Transverse colon (tissue), 4 donors: ENCODE measurements at places on chromosomes 4 and X. TPM values are rescaled to one million over a fixed set of nuclear protein-coding genes. Genes with fewer than 3 reads are reported as not detected.

GABRQ gene
- total RNA-seq: not detected

NKAP gene
- total RNA-seq: 5.6 TPM

- DNase-seq: no peak
These were observed 18.0 kb downstream of the GC start for GRCh38 chr4:71765821-71766383.

GPR34 gene
- total RNA-seq: 6.7 TPM

- no peak for DNase-seq
These were observed 2.2 kb downstream of the TREX2 start for GRCh38 chrX:153443476-153444332.

DNA sequence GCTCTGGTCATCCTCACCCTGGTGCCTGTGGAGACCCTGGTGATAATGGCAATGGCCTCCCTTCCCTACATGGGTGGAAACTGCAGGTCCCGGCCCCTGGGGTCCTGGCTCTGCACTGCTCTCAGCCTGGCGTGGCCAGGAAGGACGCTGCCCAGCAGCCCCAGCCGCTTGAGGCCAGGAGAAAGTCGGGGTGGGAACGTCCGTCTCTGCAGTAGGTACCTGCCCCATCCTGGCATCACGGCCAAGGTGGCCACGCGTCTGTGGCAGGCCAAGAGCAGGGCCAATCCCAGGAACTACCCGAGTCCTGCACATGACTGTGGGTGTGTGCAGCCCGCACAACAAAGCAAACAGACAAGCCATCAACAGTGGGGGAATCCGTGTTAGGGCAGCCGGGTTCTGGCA lies 33.8 kb downstream of the FGFRL1 start:
- no peak for DNase-seq

DNA sequence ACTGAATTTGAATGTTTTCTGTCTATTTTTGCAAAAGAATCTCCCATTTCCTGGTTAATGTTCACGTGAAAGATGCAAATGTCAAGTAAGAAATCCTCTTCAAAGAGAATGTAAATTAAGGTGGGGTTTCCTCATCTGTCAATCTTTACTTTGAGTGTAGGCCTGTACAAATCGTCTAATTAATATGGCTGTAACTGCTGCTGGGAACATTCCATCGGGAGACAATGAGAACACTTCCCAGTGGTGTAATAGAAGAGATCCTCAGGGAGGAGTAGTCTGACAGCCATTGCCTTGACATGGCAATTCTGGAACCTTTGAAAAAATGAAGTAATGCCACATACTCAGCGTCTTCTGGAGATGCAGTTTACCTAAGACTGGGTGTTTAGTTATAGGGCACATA lies 3.7 kb downstream of the EREG start:
- DNase-seq: no peak

DNA sequence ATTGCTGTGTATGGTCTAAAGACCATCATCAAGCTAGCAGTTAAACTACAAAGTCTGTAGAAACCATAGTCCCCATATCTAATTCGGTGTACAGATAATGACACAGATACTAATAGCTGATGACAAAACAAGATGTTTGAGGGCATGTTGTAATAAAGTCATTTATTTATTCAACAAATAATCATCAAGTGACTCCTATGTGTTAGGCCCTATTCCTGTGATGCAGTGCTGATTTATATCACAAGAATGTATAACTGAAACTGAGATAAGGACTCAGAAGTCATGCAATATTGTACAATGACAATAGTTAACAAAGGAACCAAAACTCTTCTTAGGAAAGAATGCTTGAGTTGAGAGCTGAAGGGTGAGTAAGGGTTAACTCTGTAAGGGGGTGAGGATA lies 315.0 kb upstream of the NR3C2 start:
- no peak for DNase-seq

DNA sequence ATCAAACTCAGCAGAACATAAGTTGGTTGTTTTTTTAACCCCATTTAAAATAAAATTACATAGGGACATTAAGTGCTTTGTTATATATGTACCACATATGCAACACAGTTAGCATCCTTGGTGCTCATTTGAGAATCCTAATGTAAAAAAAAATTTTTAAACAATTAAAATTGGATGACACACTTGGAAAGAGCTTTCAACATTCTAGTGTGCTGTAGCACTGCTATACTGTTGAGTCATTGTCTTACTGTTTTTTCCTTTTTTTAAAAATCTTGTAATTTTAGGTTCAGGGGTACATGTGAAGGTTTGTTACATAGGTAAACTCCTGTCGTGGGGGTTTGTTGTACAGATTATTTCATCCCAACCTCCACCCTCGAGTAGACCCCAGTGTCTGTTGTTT lies 12.8 kb downstream of the THAP9 start:
- DNase-seq: no peak

GRCh38 chr4:112752061-112752460 lies 115.1 kb downstream of the LARP7 start:
- DNase-seq: no peak

GRCh38 chr4:18389115-18389514 lies 367.6 kb upstream of the LCORL start:
- DNase-seq: no peak

SPATA4 gene
- total RNA-seq: not detected

DNA sequence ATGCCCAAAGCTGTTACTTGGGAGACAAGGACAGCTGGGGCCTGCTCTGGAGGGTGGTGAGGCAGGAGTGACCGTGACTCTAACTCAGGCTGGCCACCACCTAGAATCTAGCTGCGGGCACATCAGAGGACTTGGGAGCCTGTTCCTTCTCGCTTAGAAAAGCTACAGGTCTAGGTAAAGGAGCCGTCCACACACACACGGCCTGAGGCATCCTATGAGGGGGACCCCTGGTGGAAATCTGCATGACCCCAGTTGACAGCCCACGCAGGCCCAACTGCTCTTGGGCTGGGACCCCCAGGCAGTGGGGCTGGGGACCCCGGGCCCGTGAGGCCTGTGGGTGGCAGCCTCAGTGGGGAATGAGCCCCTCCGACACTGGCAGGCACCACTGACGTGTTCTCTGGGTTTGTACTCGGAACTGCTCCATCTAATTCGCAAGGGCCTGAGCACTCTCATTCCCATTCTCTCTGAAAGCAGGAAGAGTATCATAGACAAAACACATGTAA lies 75.6 kb downstream of the ACOX3 start:
- no peak for DNase-seq

DNA sequence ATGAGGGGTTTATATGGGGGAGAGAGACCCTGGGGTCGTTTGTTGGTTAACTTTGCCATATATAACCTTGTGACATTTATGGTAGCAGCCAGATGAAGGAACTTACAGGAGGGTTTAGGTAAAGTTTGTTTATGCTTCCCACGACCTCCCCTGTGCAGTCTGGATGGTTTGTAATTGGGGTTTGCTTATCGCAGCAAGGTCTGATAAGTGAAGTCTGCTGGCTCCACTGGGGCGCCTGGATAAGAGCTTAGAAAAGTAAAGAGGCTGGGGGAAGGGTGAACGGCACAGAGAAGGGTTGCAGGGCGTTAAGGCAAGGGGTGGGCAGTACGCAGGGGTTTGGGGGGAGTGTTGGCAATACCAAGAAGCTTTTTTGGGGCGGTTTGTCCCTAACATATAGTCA lies 98.7 kb downstream of the KDM6A start:
- no peak for DNase-seq

DNA sequence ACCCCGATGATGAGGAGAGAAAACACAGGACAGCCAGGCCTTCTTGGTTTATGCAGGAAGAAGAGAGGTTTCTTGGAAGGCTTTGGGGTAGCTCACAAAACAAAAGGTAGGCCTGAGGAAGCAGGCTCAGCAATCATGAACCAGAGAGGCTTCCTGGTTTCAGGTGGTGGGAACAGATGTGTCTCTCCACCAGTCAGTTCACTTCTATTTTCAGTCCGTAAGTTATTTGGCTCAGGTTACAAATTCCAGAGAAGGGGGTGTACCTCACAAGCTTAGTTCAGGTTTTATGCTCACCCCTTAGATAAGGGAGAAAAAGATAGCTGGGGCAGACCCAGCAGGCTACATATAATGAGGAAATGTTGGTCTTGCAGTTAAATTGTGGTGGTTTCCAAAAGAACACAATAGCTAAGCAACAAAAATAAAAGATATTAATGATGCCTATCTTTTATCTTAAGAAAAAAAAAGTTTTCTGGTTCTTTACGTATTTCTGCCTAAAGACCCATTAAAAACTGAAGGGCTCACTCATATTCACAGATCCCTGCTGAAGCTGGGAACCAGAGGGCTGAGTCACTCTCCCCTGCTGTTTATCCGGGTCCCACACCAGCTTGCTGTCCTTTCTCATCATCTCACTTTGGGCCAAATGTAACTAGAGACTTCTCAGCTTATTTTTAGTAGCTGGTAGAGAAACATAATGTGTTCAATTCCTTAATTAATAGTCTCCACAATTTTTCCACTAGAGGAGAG lies 177.0 kb downstream of the CAMK2D start:
- DNase-seq: no peak

SYP gene
- total RNA-seq: 7.6 TPM

DNA sequence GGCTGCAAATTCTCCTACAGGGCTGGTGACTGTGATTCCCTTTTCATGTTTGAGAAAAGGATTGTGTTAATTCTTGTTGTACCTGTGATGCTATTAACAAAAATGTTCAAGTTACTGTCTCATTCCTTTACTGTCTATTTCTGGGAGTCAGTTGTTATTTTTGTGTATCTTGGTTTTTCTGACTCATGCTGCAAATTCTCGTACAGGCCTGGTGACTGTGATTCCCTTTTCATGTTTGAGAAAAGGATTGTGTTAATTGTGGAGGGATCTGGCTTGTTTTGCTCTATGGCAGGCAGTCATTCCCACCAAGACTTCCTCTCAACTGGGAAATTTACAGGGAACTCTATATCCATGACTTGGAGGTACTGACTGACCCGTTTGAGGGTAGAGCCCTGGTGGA lies 693.4 kb upstream of the INTU start:
- no peak for DNase-seq

DNA sequence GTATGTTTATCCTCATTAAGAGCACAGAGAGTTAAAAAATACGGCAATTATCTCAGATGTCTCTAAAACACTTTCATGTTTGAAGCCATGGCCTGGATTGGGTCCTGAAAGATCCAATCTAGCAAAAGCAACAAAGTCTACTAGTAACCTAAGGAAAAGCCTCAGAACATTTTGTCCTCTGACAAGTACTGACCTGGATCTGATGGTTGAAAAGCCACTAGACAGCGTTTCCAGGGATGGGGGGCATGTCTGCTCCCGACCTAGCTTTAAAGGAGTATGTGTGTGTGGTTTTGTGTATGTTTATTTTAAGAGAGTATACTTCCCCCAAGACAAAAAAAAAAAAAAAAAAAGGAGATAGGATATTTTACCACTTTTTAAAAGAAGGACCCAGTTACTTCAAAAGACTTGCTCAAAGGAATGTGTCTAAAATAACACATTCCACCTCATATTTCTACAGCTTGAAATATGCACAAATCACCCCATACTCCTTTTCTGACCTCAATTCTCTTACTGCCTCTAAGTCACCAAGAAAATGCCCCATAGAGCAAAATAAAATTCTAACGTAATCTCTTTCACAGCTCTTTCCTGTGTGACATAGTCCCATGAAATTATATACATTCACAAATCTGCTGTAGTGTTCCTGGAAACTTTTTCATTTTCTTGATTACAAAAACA lies 189.0 kb upstream of the TTC29 start:
- DNase-seq: no peak

ZNF157 gene
- total RNA-seq: not detected

GRCh38 chr4:108980455-108981239 lies 217.8 kb upstream of the ETNPPL start:
- no peak for DNase-seq

GRCh38 chr4:77433418-77433733 lies 172.2 kb upstream of the CXCL13 start:
- no peak for DNase-seq

- no peak for DNase-seq
These were observed 40.3 kb downstream of the MAML3 start for GRCh38 chr4:140113653-140114052.

GAGE2A gene
- not detected for total RNA-seq

DNA sequence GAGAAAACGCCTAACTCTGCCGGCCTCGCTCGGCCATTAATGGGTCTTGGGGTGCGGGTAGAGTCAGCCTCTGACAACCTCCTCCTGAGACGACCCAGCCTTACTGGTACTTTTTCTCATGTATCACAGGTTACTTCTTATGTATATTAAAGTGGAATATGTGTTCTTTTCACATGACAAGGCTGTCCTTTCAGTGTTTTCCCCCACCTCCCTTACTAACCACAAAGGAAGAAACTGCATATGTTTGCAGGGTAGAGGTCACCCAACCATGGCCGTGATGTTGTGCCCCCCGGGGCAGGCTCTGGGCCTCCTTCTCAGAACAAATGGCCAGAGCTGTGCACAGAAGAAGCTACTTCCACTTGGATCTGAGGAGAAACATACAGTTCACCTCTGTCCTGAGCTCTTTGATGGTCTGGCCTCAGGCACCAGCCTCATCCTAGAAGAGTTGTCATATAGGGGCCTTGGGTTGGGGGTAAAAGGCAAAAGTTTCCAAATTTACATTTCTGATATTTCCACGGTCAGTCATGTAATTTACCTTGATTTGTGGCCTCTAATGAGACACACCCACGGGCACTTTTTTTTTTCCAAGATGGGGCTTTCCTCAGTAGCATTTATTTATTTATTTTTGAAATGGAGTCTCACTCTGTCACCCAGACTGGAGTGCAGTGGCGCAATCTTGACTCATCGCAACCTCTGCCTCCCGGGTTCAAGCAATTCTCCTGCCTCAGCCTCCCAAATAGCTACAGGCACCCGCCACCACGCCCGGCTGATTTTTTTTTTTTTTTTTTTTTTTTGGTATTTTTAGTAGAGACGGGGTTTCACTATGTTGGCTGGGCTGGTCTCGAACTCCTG lies 1.9 kb downstream of the SOWAHD start:
- no peak for DNase-seq

DNA sequence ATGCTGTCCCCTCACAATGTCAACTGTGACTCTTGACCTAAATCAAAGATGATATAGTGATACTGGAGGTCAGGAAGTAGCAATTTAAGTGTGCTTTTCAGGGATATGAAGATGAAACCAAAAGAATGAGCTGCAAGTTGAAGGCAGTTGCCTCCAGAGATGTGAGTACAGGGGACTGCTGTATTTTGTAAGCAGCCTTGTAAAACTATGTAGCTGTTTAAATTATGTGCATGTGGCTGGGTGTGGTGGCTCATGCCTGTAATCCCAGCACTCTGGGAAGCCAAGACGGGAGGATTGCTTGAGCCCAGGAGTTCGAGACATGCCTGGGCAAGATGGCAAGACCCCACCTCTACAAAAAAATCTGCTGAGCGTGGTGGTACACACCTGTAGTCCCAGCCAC lies 15.1 kb upstream of the TNIP2 start:
- no peak for DNase-seq

RTL9 gene
- total RNA-seq: under 0.01 TPM

DNA sequence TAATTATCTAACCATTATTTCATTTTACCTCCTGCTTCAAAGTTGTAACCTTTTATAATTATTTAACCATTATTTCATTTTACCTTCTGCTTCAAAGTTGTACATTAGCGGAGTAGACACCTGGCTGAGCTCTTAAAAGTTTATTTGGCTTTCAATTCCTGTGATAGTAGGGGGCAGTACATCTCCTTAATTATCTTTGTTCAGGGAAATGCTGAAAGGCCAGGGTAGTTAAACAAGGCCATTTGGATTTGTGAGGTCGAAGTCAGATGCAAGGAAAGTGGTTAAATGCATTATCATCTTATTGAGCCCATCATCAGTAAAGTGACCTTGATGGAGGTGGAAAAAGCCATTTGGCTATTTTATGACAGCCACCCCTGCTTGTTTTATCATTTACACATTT lies 210.6 kb downstream of the TENM3 start:
- DNase-seq: no peak

- DNase-seq: no peak
These were observed 217.8 kb upstream of the HCCS start for GRCh38 chrX:10893366-10893765.
